ENCODE measurements at places on chromosomes 1 and 21.

- no peak for DNase-seq
Observed at GRCh38 chr1:196260270-196260669, 348.0 kb downstream of the KCNT2 start.

DNA sequence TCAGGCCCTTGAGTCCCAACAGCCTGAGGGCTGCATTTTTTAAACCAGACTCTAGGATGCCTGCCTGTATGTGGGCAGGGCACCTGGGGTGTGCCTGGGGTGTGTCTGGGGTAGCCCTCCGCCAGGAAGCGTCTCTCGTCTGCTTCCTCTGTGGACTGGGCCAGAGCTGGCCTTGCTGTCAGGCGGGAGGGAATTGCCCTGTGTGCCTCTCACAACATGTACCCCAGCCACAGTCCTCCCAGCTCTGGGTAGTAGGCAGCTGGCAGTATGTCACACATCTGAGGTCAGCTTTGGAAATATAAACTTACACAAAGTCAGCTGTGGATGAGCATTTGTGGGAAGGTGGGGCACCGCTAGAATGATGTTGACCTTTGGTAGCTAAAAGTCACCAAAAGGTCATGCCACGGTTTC is 13.0 kb downstream of the TRAF5 start:
- no peak for DNase-seq

GRCh38 chr1:212701910-212702309 is 2.3 kb upstream of the BATF3 start:
- no peak for DNase-seq

DNA sequence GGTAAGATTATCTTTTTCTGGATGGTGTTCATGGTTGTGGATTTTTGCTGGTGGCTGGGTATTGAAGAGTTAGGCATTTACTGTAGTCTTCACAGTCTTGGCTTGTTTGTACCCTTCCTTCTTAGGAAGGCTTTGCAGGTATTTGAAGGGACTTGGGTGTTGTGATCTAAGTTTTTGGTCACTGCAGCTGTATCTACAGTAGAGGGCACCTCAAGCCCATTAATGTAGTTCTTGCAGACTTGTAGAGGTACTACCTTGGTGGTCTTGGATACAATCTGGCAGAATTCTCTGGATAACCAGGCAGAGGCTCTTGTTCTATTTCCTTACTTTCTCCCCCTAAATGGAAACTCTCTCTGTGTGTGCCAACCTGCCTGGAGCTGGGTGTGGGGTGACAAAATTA is 155.8 kb upstream of the BRINP3 start:
- no peak for DNase-seq

DNA sequence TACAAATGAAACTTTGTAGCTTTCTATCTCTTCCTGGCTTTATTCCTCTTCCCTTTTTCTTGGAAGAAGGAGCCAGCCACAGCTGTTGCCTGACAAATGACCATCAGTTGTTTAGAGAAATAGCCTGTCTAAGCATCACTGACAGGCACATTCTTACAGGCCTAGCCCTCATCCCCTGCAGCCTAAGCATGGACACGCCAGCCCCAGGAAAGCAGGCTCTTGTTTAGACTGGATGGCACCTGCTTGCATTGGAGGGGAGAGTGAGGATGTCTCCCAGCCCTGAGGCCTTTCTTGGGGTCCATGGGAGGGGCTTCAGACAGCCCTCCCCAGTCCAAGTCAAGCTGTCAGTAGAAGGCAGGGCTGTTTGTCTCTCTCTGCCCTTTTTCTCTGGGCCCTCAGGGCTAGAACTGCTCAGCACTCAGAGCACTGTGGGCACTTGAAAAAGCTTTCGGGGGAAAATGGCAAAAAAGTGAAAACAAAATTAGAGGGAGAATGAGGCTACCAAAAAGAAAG is 282.5 kb upstream of the PLXNA2 start:
- DNase-seq = no peak

- no peak for DNase-seq
Observed at GRCh38 chr21:33769057-33769456, 126.8 kb downstream of the ITSN1 start.

DNA sequence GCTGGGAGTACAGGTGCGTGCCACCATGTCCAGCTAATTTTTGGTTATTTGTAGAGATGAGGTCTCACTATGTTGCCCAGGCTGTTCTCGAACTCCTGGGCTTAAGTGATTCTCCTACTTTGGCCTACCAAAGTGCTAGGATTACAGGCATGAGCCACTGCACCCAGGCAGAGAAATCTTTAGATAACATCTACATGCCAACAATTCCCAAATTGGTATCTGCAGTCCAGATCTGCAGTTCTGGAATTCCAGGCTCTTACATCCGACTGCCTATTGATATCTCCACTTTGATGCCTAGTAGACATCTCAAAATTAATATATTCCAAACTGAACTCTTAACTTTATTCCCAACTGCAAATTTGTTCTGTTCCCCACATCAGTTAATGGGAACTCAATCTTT is 23.3 kb downstream of the INAVA start:
- DNase-seq = no peak

DNA sequence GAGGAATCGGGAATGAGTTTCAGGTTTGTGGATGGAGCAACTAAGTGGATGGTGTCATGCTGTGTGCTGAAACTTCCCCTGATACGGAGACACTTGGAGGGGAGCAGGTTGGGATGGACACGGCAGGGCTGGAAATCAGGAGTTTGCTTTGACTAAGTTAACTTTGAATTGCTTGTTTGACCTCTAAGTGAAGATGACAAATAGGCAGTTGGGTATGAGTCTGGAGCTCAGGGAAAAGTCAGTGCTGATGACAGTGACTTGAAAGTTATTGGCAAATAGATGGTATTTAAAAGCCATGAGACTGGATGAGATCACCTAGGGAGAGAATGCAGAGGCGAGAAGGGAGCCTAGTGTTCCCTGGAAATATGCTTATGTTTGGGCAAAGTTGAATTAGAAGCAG is 12.8 kb upstream of the ZSCAN20 start:
- DNase-seq = no peak

DNA sequence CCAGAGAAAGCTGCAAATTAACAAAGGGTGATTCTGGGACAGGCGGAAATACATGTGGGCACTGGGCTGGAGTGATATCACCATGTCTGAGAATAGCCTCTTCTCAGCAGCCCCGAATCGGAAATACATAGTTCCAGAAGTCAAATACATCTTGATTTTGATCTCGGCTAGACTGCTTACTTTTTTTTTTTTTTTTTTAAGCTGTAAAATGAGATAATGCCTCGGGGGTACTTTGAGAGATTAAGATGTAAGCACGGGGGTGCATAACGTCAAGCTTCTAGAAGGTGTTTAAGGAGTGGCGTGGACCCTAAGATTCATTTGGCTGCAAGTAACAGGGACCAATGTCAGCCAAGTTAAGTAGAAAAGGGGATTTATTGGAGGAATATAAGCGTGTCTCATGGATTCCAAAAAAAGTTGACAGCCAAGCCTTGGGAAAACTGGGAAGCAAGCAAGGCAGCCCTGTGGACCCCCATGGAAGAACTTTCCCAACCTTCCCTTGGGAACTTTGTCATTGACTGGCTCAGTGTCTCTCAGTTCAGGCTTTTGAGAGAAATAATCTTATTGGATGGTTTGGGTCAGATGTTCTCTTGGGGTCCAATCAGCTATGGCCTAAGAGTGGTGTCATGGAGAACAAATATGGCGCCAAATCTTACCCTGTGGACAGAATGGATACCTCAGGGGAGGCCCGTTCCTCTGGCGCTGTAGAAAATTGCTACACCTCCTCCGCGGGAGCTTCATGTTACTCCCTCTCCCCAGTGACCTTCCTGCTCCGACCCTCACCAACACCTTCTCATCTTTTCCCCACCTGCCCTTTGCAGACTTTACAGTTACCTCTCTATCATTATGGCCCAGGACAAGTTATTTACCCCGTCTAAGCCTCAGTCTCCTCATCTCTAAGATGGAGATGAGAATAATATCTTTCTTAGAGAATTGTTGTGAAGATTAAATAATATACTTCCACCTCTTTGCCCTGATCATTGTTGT is 186.6 kb downstream of the KAZN start:
- no peak for DNase-seq

GRCh38 chr1:201625226-201625761 is 86.4 kb downstream of the NAV1 start:
- no peak for DNase-seq

DNA sequence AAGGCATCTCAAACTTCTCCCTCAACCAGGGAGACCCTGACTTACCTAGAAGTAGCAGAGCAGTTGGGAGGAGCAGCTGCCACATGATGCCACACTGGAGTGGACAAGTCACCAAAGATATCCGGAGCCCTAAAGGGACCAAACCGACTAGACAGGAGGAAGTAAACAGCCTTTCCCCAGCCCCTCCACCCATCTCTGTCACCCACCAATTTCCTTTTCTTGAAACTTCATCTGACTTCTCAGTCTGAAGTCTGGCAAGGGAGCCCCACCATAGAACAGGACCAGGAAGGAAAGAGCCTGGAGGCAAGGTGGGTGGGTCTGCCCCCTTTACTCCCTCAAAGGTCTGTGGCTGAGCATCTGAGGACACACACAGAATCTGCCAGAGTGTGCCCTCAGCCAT is at the start of gene FCGR3A:
Gene FCGR3A, minus strand, starts transcription at position 167 of the 400 bp plus-strand sequence. Its CDS starts 82 bp downstream, at position 85.
- DNase-seq = no peak

DNA sequence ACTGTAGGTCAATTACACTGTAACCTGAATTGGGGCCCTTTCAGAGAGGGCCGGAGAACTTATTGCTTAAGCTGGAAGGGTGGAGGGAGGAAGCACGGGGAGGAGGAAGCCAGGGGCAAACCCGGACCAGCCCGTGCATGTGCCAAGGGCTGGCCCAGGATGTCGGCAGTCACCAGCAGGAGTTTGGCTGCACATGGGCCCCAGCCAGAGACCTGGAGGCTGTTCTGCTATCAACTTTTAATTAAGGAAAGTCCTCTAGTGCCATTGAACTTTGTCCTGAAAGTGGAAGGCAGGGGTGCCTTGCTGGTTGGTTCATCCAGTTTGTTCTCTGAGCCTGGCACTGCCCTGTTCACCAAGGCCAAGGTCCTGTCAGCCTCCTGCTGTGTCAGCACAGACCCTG is 200.8 kb upstream of the VAMP3 start:
- DNase-seq = no peak

Data from NCI-H1436 treated with DMSO at 0.1 percent for 48 hours (cell line).